ENCODE measurements at places on chromosomes 13 and 19.

GRCh38 chr19:55258476-55258827, 365 bp downstream of the PPP6R1 start:
- peak; percentile 59 for DNase-seq

GRCh38 chr13:101514695-101515275, 62.3 kb downstream of the ITGBL1 start:
- DNase-seq = no peak

DNA sequence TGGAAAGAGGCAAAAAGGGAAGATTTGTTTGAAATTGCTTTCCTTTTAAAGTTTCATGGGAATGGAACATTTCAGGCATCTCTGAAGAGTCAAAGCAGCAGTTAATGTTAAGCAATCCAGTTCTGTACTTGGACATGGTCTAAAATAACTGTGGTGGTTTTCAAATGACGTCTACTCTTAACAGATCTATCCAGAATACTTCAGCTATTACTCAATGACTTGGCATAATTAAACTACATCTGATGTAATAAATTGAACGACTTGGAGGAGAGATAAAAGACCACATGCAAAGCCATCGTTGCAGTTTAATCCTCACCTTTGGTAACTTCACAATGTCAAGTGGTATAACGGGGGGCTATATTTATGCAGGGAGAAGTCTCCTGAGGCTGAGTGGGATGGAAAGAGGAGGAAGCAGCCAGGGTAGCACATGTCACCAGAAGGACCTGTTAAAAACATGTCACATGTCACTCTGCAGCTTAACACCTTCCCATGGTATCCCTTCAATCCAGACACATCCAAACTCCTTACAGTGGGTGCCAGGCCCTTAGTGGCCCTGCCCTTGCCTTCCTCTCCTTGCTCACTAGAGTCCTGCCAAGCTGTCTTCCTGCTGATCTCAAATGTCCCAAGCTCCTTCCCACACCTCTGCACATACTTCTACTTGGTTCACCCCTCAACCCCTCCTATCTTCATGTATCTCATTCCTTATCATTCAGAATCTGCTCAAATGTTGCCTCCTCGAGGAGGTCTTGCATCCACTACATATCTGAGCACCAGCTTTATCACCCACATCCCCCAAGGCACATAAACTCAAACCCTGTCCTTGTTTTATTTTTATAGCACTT, 327.8 kb downstream of the SUCLA2 start:
- DNase-seq = no peak

DNA sequence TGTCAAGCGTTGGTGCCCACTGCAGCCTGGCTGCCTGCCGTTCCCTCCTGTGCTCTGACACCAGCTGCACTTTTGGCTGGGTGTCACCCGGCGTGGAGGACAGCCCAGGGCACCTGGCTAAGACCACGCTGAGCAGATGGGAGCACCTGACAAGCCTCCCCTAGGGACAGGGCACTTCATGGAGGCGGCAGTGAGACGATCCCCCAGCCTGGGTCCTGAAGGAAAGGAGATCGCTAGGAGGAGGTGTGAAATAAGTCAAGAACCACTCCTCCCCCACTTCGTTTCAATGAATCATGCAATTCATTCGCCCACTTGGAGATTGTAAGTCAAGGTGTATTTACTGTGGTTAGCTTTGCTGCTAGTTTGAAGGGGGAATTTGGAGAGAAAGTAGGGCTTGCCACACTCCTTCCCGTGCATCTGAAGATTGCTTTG, 38.8 kb downstream of the VSTM2B start:
- DNase-seq = no peak

GRCh38 chr19:44587963-44588770, 25.2 kb upstream of the IGSF23 start:
- no peak for DNase-seq

GRCh38 chr13:98328511-98328910, 151.4 kb upstream of the RNF113B start:
- DNase-seq = no peak

- no peak for DNase-seq
Observed at GRCh38 chr13:72120632-72121031, 253.6 kb upstream of the DACH1 start.

DNA sequence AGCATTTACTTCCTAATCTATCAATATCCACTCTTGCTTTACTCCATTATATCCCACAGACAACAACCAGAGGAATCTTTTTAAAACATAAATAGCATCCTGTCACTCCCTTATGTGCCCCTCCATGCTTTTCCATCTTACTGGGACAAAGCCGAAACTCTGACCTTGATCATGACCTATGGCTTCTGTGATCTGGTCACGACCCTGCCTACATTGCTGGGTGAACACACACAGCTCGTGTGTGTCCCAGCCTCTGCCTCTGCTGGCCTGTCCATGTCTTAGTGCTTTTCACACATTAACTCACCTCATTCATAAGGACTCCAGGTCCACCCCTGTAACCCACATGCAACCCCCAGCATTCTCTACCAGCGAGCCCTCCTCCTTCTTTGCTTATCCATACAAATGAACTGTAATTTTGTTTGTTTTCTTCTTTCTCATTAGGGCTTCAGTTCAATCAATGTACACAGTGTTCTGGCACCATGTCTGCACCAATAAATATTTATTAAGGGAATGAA, 95.9 kb upstream of the RAP2A start:
- DNase-seq = no peak

DNA sequence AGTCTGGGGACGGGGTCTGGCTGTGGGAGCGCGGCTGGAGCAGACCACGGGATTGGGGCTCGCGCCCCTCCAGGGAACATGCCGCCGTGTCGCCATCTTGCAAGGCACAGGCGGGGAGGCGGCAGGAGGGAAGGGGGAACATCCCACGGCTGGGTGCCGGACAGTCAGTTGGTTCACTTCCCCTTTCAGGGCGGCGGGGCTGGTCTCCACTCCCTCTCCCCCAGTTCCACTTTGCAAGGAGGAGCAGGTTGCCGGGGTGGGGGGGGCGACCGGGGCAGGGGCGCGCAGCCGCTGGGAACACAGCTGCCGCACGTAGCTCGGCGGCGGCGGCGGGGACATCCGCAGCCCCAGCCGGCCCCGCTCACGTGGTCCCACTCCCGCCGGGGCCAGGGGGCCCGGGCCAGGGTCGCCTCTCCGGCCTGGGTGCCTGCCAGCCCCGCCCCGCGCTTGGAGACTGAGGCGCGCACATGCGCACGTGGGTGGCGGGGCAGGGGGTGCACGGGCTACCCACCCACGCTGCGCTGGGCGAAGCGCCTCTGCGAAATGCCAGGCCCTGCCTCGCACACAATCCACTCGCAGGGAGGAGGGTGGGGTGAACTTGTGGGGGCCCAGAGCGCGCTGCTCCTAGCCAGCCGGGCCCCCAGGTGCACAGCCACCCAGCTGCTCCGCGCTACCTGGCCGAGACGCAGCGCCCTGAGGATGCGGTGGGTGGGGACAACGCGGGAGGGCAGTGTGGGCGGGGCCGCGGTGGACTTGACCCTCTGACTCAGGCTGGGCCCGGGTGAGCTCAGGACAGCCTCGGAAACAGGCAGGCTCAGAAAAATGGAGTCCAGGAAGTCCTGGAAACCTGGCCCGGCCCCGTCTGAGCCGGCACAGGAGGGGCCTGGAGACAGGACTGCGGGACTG, 6.4 kb downstream of the KLF16 start:
- DNase-seq = peak; percentile 72

GRCh38 chr19:11475861-11476260, 5.0 kb downstream of the ELAVL3 start:
- no peak for DNase-seq

- DNase-seq = no peak
Observed at GRCh38 chr19:19502808-19503602, 12.3 kb downstream of the TSSK6 start.

GRCh38 chr19:10884274-10884673, 12.9 kb downstream of the CARM1 start:
- no peak for DNase-seq

DNA sequence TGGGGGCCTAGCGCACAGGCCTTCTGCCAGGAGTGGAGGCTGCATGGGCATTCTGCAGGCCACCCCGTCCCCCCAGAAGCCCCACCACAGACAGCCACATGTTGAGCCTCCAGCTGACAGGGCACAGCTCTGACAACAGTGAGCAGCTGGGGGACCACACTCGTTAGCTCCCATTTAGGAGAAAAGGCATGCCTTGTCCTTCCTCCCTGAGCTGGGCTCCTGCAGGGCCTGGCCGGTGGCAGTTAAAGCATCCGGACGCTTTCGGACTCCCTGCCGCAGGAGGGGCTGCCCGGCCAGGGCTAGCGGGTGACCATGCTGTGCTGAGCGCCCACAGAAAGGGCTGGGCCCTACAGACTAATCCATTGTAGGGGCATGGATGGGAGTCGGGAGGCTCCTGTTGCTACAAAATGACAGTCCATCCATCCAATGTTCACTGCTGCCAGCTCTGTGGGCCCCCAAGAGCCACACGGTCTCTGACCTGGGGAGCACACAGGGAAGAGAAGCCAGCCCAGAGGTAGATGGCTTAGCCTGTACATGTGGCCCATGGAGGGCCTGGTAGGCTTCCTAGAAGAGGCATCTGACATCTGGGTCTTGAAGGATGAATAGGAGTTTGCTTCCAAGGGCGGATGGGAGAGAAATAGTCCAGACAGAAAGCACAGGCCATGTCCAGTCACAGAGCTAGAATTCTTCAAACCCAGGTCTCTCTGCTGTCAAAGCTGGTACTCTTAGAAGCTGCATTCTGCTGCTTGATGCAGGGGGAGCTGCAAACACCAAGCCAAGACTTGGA, 116.5 kb upstream of the VSTM2B start:
- no peak for DNase-seq

DNA sequence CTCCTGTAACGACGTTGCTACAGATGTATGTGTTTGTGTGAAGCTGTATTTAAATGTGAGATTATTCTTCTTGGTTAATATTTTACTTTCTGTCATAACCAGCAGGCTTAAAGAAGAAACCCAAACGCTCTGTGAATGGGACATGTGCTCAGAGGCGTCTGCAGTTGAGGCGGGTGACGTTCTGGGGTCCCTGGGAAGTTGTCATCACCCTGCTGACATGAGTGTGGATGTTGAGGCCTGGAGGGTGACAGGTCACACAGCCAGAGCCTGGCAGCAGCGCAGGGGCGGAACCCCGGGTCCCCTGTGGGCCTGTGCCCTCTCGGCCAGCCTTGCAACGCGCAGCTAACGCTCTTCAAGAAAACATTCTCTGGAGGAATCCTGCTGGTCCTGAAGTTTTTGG, 16.6 kb downstream of the RASA3 start:
- peak; percentile 14 for DNase-seq

- DNase-seq = no peak
Observed at GRCh38 chr19:10811391-10812111, 24.5 kb downstream of the TMED1 start.

- DNase-seq = no peak
Observed at GRCh38 chr13:30759748-30760147, 24.4 kb downstream of the ALOX5AP start.

GRCh38 chr19:33622505-33622808, 704 bp downstream of the CHST8 start:
- DNase-seq = no peak

GRCh38 chr13:100063333-100063732, 25.6 kb upstream of the PCCA start:
- no peak for DNase-seq

DNA sequence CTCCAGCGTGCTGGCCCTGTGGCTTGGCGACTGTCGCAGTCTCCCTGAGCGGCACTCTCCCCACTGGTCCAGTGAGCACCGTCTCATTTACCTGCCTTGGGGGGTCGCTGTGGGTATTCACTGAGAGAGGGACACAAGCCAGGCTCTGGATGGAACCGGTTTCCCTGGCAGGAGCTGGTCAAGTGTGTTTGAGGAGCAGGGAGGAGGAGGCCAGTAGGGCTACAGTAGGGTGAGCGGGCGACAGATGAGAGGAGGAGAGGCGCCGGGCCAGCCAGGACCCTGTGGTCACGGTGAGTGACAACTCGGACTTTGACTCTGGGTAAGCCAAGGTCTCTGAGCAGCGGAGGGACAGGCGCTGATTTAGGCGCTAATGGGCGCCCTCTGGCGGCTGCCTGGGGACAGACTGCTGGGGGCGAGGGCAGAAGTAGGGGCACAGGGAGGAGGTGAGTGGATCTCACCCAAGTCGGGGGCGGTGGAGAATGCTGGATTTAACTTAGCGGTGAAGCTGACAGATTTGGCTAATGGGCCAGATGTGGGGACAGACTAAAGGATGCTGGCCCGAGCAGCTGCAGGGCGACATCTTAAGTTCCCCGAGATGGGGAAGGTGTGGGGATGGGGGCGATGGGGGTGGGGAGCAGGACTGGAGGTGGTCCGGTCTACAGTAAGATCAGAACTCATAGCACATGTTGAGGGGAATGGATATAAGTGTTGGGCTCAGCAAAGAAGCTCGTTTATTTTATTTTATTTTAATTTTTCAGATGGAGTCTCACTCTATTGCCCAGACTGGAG, 4.7 kb upstream of the PRMT1 start:
- DNase-seq = peak; percentile 81

GRCh38 chr13:51158365-51158764, 47.3 kb upstream of the C13orf42 start:
- no peak for DNase-seq

- no peak for DNase-seq
Observed at GRCh38 chr19:33891773-33892172, 95.1 kb downstream of the KCTD15 start.

DNA sequence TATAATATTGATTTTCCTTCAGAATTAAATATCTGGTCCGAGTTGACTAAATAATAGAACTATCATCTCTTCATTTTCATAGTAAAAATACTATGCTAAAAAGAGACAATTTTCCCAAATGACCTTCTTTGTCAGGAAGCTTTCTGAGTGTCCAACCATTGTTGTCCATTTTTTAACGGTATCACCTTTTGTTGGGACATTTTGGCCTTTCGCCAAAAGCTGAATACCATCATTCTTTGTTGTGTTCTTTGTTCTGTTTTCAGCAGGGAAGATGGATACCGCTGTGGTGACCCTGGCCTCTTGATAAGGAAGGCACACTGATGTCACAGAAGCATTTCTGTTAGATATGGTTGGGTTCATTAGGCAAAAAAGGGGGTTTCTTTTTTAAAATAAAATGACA, 654.4 kb upstream of the GPC6 start:
- no peak for DNase-seq

DNA sequence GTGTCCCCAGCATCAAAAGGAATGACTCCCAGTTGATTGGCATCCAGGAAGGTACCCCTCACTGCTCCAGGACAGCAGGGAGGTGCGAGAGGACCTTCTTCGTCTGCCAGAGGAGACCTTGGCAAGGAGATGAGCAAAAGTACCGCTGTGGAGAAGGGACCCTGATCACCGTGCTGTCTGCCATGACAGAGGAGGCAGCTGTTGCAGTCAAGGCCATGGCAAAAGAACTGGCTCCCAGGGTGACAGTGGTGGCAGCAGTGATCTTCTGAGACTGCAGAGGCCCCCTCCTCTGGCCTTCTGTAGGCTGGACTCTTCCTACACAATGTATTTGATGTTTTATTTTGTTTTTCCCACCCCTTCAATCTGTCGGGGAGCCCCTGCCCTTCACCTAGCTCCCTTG, 32.0 kb downstream of the NKPD1 start:
- DNase-seq = no peak

DNA sequence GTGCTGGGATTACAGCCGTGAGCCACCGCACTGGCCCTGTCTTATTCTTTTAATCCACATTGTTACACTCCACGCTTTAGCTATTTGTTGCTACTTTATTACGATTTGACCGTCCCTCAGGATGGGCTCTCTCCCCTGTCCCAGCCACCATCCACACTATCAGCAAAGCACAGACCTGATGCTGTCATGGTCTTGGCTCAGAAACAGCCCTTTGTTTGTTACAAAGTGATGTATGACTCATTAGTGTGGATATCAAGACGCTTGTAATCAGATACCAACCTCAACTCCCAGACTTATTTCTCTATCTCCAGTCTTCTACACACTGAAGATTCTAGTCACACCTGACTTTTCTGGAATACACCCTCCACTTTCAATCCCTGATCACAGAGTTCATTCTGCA, 84.6 kb upstream of the FREM2 start:
- DNase-seq = no peak

- no peak for DNase-seq
Observed at GRCh38 chr13:29709407-29710069, 114.0 kb upstream of the SLC7A1 start.
